ENCODE measurements at places on chromosomes 5 and 9.

DNA sequence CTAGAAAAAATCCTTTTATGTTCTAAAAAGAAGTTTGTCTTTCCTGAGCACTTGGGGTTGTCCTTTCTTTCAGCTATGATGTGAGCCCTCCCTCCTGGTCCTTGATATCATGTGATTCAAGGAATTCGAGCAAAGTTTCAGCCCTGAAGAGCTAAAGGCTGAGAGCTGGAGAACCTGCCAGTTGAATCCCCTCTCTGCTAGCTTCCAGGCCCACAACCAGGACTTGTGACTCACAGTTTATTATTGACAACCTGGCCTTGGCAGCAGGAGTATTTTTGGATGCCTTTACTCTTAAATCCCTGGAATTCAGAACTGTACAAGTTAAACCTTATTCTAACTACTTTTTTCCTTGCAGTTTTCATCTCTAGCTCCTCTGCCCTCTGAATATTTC, 182.8 kb downstream of the SPOCK1 start:
- no peak for DNase-seq

DNA sequence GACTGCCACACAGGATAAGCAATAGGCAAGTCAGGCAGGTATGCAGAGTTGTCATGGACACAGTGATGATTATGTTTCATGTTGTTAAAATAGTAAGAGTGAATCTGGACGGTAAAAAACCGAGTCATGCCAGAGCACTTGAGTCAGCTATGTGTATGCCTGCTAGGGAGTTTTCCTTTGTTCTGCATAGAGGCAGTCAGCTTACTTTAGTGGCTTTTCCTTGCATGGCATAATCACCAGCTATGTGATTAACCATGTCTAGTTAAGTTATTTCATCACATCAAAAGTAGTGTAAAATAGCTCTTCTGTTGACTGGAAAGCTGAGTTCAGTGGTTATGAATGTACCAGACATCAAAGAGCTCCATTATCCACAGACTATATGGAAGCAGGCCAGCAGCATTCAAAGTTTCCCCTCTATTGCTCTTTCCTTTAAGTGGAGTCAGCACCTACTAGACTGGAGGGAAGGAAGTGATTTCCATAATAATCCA, 989.8 kb downstream of the TLE1 start:
- DNase-seq = no peak

DNA sequence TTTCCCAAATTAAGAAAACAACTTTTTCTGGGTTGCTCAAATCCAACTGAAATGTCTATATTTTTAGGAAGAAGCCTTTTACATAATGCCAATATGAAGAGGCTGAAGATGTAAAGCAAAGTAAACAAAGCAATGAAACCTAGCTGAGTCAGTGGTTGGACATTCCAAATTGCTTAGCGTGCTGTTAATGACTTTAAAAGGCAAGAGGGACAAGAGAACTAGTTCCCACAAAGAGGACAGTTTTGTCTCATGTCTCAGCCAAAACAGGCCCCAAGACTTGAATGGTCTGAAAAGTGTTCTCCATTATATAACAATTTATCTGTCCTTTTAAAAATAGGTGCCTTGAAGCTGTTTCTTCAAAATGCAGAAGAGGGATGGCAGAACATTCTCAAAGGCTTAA, 407.0 kb downstream of the ENC1 start:
- no peak for DNase-seq

- no peak for DNase-seq
Measured at GRCh38 chr5:163535290-163535689, 29.9 kb downstream of the MAT2B start.

DNA sequence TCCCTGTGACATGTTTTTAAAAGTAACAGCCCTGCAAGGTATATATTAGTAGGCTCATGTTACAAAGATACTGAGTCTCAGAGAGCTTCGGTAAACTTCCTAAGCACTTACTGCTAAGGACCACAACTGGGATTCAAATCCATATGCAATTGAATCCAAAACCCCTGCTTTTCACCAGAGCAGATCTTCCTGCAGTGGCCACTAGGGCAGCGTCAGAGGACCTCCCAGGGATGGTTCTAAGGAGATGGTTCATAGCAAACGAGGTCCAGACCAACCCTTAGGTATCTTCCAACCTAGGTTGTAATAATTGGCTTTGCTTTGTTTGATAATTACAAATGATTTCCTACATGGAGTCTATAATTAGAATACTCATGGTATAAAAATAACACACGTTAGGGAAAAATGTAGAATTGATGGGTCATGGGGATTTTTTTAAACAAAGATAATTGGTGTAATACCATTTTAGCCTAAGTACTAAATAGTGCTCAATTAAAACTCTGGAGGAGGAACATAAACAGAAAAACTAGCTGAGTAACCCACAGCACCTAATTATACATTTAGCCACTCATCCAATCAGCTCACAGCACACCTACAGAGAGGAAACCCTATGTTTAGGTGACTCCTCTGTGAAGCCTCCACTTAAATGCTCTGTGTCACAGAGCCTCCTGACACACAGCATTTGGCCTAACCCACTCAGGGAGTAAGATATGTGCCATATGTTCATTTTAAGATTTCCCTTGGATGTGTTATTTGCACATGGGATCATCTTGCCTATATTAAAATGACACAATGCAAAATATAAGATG, 10.0 kb upstream of the CAST start:
- no peak for DNase-seq

Measured in breast epithelium (tissue), 4 donors.